HFF-Myc (cell line): ENCODE measurements at places on chromosomes 12 and 14.

DNA sequence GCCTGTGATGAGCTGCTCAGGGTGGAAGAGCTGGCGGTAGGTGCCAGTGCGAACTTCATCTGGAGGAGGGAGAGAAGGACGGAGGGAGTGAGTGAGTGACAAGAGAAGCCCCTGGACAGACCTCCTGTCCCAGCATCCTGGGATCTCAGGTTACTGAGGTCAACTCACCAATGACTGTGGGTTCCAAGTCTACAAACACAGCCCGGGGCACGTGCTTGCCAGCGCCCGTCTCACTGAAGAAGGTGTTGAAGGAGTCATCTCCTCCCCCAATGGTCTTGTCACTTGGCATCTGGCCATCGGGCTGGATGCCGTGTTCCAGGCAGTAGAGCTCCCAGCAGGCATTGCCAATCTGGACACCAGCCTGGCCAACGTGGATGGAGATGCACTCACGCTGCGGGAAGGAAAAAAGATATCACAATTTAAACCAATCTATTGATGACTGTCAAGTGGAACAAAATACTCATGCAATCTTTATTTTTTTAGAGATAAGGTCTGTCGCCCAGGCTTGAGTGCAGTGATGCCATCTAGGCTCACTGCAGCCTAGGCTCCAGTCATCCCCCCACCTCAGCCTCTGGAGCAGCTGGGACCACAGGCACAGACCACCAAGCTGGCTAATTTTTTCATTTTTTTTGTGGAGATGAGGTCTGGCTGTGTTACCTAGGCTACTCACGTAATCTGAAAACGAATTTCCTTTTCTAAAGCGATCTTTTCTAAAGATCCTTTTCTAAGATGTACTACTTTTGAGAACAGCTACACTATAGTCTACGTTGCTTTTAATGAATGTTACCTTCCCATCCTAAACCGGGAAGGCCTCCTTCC lies 1.7 kb downstream of the TUBA1B start:
- no peak for DNase-seq

DNA sequence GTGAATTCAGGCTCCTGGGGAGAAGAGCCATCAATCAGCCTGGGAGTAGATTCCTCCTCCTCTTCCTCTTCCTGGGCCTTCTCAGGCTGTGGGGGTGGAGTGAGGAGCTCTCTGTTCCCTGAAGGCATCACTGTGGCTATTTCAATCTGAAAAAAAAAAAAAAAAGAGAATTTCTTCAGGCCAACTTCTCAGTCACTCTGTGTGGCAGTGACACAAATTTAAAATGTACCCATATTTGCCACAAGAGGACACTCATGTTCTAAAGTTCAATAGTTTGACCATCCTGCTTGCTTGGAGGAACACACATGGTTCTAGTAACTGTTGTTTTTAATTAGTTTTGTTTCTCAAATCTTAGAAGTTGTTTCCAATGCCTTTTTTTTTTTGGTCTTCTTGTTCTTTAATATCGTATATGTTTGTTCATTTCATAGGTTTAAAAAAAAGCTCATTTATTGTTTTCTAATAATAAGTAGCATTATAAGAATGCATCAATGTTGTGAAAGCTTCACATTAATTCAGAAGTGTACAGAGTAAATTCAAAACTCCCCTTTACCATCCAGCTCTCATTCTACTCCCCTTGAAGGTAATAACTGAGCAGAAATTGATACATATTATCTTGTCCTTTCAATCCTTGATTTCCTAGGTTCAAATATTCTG lies 23.3 kb upstream of the CCER1 start:
- peak; percentile 86 for DNase-seq

DNA sequence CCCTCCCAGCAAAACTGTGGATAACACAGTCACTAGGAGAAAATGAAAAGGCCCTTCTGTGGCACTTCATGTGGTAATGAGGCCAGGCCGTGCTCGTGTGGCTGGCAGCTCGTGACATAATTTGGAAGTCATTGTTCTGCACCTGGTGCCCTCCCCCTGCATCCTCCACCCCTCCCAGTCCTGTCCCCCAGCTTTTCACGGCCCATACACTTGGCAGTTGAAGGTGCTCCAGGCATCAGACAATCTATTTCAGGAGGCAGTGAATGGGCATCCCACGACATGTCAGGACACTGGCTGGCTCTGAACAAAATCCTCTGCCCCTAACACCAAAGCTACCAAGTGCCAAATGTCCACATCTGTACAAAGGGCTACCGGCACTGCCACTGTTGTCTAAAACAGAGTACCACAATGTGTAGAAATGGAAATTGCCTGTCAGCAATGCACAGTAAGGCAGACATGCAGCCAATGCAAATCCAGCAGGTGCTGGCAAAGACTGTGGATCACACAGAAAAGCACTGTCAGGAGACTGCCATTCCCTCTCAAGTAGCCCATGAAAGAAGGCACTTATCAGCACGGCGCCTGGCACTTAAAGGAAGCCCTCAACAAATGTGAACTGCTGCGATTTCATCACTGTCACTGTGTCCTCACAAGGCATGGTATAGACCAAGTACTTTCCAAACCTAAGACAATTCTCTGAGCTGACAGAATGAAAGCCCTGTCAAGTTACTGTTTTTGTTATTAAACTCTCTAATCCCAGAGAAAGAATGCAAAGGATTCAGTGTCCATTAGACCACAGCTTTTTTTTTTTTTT lies 39.1 kb downstream of the CORO1C start:
- DNase-seq: no peak

DNA sequence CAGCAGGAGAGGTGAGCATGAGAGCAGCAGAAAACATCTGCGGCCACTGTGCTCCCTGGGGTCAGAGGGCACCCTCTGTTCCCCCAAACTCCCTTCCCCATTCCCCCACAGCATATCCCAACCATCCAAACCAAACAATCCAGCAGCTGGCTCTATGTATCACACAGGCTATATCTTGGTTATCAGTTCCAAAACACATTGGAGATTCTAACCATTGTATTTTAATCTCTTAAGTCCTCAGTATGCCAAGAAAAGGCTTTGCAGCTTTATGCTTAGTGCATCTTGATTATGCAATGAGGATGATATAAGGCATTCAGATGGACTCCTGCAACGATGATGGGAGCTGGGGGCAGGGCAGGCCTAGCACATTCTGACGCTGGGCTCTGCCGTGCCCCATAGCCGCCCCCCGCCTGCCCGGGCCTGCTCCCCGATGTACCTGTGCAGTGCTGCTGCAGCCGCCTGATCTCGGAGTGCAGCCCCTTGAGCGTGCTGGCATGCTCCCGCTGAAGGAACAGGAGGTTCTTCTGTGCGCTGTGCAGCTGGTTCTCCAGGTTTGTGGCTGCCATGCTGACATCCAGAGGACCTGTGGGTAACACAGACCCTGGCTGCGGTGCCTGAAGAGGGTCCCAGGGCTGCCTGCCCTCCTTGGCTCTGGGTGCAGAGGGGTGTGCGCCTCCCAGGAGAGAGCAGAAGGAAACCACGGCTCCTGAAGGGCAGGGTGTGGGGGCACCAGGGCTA lies 29.6 kb downstream of the CCDC92 start:
- DNase-seq: no peak

DNA sequence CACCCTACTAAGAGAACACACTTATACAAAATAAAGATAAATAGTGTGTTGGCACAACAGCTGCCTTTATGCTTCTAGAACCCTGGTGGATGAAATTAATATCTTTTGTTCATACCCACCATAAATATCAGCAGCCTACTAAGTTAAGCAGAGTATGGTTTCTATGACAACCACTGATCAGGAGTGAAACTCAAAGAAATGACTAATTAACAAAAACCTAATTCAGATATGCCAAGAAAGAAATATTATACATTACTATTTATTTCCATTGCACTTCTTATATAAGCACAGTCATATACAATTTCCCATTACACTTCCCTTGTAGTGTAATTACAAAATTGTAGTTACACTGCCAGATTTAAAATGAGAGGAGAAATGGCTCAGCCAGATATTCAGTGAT lies 164.1 kb upstream of the CDKN3 start:
- no peak for DNase-seq

GRCh38 chr14:80605536-80605935 lies 336.0 kb downstream of the CEP128 start:
- no peak for DNase-seq
